ENCODE measurements at places on chromosomes 7 and 10. TPM values are rescaled to one million over a fixed set of nuclear protein-coding genes. Genes with fewer than 3 reads are reported as not detected.

SHTN1 gene
- total RNA-seq = 90.6 TPM

SLC39A12 gene
- total RNA-seq = 28.5 TPM

ANKRD61 gene
- 0.70 TPM for total RNA-seq

DNAJB6 gene
- 176 TPM for total RNA-seq

Measured in dorsolateral prefrontal cortex (tissue), 122 donors.